ENCODE measurements at places on chromosomes 5 and 9. TPM values are rescaled to one million over a fixed set of nuclear protein-coding genes. Genes with fewer than 3 reads are reported as not detected.

DNA sequence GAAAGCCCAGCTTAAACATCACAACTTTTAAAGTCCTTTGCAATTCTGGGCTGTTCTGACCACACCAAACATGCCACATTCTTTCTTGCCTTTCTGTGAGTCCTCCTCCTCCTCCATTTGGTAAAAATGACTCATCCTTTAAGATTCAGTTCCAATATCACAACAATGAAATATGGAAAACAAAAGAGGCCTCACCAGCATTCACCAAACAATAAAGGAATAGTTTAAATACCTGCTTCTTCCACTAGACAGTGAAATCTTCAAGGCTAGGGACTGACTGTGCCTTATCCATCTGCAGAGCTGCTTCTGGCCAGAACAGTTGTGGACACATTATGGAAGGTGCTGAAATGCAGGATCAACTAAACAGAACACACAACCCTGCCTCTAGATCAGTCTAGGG, 36.0 kb downstream of the NR6A1 start:
- no peak for DNase-seq

DNA sequence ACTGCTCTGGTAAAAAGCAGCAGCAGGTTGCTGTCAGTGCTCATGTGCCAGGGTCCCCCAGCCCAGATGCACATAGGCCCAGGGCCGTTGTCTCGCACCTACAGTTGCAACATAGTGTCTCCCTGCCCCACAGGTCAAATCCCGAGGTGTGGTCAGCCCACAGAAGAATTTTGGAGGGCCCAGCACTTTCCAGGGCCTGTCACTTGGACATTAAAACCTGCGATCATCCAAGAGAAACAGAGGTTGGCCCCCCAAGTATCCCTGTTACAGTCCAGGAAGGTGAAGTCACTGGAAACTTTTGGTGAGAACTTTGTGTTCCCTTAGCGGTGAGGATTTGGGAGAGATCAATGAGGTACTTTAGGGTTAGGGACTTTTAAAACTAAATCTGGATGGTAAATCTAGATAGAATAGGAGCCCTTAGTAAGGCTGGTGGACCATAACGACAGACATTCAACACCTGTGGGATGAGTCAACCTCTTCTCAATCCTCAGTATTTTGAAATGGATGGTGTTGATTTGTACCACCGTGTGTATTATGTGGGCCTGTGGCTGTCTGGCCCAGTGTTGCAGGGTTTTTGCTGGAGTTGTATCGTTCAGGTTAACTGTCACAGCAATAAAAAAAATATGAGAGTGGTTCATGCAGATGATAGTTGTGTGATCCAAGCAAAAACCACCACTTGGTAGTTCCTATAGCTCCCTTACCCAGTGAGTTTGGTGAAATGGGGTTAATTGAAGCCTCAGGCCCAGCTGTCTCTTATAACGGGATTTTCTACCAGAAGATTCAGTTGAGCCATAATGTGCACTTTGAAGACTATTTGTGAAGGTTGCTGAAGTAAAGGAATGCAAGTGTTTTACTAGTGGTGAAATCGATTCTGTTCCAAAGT, 19.2 kb downstream of the OR2S2 start:
- DNase-seq = no peak

DNA sequence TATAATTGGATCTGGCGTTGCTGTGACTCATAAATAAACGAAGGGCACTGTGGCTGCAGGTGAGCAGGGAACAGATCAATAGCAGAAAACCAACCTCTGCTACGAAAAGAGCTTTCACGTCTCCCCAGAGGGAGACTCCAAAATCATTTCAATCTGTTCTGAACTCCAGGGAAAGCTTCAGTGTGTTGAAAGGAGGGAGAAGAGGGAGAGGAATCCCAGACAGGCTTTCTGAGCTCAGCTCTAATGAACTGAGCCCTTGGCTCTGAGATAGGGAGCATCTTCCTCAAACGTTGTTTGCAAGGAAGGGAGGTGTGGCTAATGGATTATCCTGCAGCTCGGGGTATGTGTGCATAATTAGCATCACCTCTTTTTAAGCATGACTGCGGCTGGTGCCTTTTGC, 288.0 kb upstream of the IRX4 start:
- no peak for DNase-seq

- peak; percentile 63 for DNase-seq
Observed at GRCh38 chr9:130995086-130996011, 13.6 kb upstream of the LAMC3 start.

DNA sequence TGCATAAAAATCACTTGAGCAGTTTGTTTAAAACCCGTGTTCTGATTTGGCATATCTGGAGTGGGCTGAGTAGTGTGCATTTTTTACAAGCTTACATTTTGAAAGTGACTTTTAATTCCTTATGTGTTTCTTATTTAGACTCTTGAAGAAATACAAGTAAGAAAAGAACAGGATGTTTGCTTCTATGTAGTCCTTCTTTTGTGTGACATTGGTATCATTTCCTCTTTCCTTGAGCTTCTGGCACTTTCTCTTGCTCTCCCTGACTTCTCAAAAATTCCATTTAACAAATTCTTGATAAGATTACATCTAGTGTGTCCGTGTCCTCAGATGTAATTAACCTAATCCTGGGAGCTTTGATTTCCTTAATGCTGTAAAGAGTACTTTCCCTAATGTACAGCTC, 12.5 kb downstream of the GARNL3 start:
- DNase-seq = no peak

- no peak for DNase-seq
Observed at GRCh38 chr5:44783634-44784315, 25.0 kb upstream of the MRPS30 start.

DNA sequence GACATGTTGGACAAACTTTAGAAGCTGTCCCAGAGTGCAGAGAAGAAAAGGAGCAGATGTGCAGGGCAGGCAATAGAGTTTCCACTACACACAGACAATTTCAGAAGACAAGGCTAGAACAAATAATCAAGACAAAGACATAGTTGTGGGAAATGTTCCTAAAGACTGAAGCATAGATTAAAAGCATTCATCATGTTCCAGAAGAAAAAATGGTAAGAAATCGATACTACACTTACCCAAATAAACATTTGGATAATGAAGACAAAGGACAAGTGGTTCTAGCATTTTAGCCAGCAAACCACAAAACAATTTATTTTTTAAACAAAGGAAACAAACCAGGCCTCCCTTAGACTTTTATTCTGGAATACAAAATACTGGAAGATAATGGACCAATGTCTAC, 97.9 kb downstream of the FSTL4 start:
- DNase-seq = no peak

GRCh38 chr5:132397224-132397623, 27.7 kb downstream of the SLC22A5 start:
- no peak for DNase-seq

DNA sequence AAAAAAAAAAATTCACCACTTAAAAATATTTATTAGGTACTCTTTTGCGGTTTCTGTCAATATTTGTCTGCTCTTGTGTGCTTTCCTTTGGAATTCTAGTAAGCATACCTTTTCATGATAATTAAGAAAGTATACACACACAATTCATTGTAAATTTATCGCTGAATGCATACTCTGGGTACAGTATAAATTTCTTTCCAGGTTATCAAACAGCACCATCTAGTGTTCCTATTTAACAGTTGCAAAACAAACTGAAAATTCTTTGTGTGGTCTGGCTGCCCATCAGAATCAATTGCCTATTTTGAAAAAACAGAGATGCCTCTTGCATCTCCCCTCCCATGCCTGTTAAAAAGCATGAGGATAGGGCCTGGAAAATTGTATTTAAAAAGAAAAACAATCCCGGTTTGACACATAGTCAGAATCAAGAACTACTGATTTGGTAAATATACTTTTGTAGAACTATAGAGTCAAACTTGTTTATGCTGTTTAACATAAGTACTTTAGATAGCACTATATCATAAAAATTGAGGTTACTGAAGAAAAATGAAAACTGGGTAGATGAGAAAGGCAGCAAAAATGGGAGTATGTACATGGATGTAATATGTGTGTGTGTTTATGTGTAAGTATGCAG, 16.2 kb downstream of the PGGT1B start:
- peak; percentile 23 for DNase-seq

- no peak for DNase-seq
Observed at GRCh38 chr5:71955723-71956122, 151.6 kb upstream of the MAP1B start.

GRCh38 chr5:96640696-96641095, 21.5 kb upstream of the CAST start:
- no peak for DNase-seq

DNA sequence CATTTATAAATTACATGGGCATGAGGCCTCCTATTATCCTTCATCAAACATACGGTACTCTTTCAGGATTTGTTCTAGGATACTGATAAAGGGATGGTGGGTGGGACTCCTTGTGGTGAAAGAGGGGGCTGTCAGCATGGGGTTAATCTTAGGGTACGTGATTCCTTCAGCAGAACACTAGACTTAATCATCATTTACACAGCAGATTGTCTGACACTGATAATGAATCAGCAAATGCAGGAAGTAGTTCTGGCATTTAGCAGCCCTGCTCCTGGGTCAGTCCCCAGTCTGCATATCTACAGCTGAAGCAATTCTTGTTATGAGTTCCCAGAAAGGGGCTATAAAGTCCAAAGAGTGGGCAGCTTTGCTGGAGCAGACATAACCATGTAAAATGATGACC, 384.6 kb downstream of the SPOCK1 start:
- peak; percentile 5 for DNase-seq

The PCDHGB5 gene
- 1.9 TPM for polyA plus RNA-seq

DNA sequence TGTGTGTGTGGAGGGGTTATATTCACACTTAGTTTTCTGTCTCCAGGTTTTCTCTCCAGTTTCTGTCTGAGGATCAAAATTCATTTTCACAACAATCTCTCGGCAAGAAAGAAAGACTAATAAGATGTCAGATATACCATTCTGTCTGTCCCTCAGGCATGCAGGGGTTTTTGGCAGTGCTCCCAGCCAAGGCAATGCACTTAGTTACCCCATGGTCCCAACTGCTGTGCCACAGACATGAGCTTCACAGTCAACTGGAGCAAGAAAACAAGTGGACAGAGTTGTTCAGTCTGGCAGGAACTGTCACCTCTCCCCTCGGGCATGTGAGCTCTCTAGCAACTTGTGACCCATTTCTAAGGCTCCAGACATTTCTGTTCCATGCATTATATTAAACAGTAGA, 101.7 kb upstream of the LHFPL2 start:
- no peak for DNase-seq

- DNase-seq = no peak
Observed at GRCh38 chr9:110443866-110444220, 106.2 kb upstream of the TXNDC8 start.

The TAF11L7 gene
- not detected for polyA plus RNA-seq

The FOXD4L3 gene
- 0.06 TPM for polyA plus RNA-seq

DNA sequence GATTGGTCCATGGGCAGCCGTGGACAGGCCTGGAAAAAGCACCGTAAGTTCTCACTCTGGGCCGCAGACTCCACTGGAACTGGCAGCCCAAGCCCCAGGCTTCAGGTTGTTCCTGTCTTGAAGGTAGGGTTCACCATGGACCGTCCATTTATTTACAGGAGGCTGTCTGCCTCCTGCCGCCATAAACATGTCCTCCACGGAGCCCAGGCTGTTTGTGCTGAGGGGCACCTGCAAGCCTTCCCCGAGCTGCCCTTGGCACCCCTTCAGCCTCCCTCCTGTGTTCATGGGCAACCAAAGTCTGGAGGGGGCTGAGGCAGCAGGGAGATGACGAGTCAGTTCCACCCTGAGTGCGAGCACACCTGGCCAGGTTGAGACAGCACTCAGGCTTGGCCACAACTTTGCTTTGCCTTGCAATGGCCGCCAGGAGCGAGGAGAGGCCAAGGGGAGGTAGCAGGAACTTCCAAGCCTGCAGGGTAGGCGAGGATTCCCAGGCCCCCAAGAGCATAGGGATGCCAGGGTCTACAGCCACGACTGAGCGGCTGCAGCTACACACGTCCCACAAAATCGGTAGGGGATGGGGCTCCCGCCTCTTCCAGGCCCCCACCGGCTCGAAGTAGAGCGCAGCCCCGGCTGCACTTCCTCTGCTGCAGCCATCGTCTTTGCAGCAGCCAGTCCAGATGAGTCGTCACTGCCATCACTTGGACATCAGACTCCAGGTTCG, 1625.6 kb upstream of the ACO1 start:
- no peak for DNase-seq

- no peak for DNase-seq
Observed at GRCh38 chr9:127724012-127724411, 8.1 kb downstream of the TTC16 start.

DNA sequence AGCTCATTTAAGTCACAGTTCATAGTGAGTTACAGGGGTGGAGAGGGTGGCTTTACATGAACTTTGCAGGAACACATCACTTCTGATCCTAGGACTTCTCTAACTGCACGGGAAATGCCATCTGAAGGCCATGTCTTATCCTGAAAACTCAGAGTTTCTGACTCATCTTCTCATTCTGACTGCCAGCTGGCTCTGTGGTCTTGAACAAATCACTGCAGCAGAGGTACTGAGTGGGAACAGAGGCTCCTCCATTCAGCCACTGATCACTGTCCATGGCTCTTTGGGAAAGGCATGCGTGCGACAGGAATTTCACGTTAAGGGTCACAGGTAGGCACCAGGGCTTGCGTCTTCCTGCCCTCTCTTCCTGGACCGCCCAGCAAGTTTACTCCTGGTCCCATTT, 114.6 kb upstream of the LRRTM2 start:
- DNase-seq = no peak

The CER1 gene
- not detected for polyA plus RNA-seq

The RC3H2 gene
- polyA plus RNA-seq = 16.1 TPM

The TLN1 gene
- polyA plus RNA-seq = 108 TPM

The DNAH5 gene
- polyA plus RNA-seq = 0.21 TPM

DNA sequence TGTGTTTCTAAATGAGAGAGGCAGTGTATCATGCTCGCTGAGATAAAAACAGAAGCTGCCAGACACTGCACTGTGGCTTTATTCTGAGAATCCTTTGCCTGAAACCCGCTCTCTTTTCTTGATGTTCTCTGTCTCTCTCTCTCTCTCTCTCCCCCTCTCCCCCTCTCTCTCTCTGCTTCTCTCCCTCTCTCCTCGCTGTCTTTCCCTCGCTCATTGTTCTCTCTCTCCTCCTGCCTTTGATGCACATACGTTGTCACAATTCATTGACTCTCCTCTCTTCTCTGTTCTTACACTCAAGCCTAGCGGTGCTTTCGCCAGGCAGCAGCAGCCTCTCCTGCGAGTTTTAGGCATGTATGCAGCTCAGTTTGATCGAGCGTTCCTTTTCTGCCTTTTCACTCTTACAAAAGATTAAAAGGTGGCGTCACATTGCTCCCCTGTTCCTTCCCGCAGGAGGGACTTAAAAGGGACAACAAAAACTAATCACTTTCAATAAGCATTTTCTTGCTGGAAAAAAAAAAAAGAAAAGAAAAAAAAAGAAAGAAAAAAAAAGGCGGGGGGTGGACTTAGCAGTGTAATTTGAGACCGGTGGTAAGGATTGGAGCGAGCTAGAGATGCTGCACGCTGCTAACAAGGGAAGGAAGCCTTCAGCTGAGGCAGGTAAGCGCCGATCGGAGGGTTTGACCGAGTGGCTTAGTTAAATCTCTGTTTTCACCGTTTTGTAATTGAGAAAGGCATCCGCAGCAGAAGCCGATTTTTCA, 717.9 kb upstream of the WWC1 start:
- DNase-seq = no peak

- DNase-seq = no peak
Observed at GRCh38 chr9:109409773-109410397, 88.2 kb downstream of the PTPN3 start.

- DNase-seq = peak; percentile 18
Observed at GRCh38 chr5:135217669-135218485, 181.2 kb downstream of the MACROH2A1 start.

Data from A549 (cell line).